CD4-positive, alpha-beta T cell treated with Interleukin-1 beta for 1 hour (primary cell): ENCODE measurements at places on chromosomes 1 and 21.
A peak's percentile ranks its signal among the peaks of the same experiment; 100 is the strongest.

DNA sequence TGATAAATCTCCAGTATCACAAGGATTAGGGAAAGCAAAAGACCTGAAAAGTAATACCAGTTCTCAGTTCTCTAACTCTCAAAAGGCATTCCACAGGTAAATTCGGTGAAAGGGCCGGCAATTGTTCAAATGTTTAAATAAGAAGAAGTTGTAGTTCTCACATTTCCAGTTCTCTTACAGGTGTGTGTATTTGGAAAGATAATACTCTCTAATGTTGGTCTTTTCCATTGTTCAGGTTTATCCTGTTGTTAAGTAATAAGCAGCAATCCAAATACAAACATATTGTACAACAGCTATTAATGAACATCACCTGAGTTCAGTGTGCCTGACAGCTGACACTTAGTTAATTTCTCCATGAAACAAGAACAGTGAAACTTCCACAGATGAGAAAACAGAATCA, 13.2 kb upstream of the PRKAB2 start:
- DNase-seq = no peak

DNA sequence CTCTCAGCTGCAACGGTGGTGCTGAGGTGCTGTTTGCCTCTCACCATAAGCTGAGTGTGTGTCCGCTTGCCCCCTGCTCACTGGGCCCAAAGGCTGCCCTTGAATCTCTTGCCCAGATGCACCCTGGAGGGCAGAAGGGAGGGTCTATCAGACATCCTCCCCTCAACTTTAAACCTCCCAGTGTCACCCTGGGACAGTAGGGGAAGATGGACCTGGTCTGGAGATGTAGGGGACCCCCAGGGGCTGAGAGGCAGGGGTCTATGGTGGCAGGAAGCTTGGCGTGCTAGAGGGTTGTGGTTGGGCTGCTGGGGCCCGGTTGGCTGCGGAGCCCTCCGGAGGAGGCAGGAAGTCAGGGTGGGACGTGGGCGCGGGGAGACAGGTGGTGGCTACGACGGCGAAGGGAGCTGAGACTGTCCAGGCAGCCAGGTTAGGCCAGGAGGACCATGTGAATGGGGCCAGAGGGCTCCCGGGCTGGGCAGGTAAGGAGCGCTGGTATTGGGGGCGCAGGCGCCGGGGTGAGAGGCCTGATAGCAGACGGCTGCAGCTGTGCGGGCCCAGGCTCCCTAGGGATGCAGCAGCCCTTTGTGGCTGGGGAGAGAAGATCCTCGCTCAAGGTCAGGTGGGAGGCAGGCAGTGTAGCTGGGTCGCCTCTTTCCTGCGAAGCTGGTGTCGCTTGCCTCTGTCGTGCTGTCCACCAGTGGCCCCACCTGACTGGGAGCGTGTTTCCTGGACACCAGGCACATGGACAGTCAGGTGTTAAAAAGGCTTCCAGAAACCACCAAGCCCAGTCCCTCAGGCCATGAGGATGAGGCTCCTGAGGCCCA, at the start of gene LCK:
Gene LCK (plus strand): TSS at position 373 of the 824 bp plus-strand sequence. CDS start 23,065 bp downstream, outside the sequence.
- peak; percentile 60 for DNase-seq

- DNase-seq = no peak
Measured at GRCh38 chr1:13794231-13795187, 94.5 kb downstream of the PRDM2 start.

DNA sequence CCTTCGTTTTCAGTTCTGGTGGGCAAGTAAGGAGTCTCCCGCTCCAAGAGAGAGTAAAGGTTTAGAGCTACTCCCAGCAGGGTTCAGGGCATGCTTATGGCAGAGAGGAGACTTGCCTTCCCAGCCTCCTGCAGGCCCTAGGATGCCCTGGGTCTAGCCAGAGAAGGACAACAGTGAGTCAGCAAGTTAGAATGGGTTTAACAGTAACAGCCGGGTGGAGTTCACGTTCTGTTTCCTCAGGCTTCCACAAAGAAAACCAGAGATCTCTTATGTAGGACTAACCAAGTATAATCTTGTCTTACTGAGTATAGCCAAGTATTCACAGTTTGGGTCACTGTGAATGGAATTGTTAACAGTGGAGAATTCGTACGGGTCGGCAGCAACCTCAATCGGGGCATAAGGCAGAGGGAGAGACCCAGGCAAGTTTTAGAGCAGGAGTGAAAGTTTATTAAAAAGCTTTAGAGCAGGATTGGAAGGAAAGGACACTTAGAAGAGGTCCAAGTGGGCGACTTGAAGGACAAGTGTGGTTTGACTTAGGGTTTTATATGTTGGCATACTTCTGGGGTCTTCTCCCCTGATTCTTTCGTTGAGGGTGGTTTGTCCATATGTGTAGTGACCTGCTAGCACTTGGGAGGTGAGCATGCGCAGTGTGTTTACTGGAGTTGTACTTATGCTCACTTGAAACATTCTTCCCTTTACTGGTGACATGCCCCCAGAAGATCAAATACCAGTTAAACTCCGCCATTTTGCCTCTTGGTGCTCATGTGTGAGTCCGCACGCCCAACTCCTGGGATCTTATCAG, 4.5 kb downstream of the OVAAL start:
- no peak for DNase-seq

DNA sequence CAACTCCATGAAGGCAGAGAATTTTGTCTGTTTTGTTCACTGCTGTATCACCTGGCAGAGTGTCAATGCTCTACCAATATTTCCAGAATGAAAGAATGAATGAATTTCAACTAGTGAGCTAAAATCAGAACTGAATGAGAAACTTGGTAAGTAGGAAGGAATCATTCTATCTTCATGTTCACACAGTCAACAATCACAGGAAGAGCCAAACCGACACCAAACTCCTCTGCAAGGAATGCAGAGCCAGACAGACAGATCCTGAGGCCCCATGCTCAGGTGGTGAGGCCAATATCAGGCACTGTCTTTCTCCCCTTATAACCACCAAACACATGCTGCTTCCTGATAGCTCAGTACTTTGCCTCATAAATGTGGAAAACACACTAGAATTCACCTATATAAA, 139.1 kb downstream of the SLC45A1 start:
- DNase-seq = no peak

DNA sequence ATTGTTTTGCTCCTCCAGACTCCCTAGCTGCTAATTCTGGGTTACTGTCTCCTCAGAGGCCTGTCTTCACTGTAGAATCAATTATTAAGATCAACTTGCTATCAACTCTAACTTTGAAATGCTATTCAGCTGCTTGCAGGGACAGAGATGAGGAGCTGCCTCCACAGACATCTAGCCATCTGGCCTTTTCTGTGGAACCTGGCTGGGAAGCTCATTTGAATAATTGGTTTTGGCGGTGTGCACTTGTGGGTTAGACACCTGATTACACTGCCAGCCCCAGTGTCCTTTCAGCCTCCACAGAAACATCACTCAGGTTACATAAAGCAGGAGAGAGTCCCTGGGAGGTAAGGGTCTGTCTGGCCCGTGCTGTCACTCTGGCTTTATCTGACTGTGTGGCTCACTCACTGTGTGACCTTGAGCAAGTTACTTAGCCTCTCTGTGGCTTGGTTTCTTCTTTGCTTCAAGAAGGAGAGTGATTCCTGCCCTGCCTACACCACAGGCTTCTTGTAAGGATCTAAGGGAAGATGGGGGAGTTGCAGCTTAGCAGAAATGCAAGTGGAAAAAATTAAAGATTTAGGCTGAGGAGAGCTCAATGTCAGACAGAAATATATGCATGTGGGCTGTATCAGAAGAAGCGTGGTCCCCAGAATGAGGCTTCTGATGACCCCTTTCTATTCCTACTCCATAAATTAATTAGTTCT, 131.6 kb downstream of the BEND5 start:
- DNase-seq = no peak

DNA sequence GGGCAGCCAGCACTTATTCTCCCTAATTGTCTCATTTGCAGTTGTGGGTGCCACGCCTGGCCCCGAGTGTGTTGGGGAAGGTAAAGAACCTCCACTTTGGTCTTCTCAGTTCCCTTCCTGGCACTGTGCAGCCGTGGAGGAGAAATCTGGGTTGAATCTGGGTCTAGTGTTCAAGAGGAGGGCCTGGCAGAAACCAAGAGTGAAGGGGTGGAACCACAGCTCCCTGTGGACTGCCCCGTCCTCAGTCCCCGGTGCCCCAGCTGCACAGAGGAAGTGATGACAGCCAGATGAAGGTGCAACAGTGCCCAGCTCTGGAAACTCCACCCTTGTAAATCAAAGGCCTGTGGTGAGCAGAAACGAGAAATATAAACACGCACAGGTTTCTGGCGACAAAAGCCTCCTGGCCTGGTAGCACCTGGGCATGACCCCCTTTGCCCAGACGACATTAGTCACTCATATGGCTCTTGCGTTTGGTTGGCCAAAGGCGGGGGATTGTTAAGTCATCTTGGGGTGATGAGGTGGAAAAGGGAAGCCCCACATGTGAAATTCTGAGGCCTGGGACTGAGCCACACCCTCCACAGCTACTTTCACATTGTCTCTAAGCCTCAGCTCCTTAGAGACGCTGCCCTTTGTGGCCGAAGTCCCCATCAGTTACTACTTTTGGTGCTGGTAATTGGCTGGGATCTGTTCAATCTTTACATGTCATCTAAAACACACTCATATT, 4.2 kb upstream of the ECE1 start:
- DNase-seq = peak; percentile 95
